ENCODE measurements at places on chromosomes 7 and 10.

GRCh38 chr10:45179691-45180090 is 135.7 kb downstream of the OR13A1 start:
- no peak for DNase-seq

GRCh38 chr7:90972906-90973550 is 291.2 kb upstream of the FZD1 start:
- no peak for DNase-seq

- peak; percentile 78 for DNase-seq
These were observed 646 bp downstream of the SGCE start for GRCh38 chr7:94655126-94655847.

DNA sequence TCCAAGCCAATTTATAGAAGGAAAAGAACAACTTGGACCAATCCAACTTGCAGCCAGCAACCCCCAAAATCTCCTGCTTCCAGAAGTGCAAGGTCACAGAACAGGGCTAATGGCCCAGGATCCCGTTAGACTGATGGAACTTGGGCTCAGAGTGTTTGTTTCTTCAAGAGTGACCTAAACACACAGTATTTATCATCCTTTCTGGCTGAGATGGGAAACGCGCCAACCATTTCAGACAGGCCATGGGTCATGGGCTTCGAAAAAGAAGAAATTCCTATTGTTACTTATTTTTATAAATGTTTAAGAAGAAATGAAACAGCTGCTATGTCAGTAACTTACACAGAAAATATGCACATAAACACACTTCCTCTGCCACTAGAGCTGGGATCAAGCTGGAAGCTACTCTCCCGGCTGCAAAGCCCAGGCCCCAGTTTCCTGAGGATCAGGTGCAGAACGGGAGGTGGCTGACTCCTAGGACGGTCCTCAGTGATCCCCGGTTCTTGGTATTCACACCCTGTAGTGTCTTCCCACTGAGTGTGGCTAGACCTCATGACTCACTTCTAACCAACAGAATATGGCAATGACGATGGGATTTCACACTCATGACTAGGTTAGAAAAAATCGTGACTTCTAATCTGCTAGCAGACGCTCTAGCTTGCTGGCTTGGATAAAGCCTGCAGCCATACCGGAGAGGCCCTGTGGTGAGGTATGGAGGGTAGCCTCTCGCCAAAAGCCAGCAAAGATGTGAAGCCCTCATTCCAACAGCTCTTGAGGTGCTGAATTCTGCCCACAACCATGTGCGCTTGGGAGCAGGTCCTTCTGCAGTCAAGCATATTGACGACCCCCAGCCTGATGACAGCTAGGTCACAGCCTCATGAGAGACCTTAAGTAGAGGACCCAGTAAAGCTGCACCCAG is 60.2 kb downstream of the CHST15 start:
- DNase-seq = peak; percentile 92

- DNase-seq = no peak
These were observed 20.9 kb downstream of the TBX20 start for GRCh38 chr7:35232994-35233393.

- no peak for DNase-seq
These were observed 26.4 kb upstream of the MSS51 start for GRCh38 chr10:73459683-73460314.

DNA sequence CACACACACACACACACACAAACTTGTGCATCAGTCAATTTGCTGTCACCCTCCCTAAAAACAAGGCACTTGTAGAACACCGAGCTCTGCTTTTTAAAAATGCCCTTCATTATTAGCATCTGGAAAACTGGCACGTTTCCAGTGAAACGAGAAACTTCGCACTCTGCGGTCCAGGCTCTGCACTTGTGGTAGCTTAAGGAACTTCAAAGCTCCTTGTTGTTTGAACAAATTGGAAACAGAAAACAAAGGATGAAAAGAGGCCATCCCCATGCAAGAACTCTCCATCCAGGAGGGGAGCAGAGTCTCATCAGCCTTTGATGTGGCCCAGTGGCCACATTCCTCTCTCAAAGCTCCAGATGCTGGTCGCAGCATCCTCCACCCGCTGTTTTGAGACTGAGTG is 105.1 kb downstream of the C10orf90 start:
- DNase-seq = peak; percentile 61

GRCh38 chr10:71473671-71474599 is 77.2 kb downstream of the CDH23 start:
- DNase-seq = no peak

GRCh38 chr10:125141860-125142484 is 18.4 kb downstream of the CTBP2 start:
- no peak for DNase-seq

GRCh38 chr7:98398567-98399372 is 2.1 kb downstream of the BAIAP2L1 start:
- DNase-seq = no peak

- peak; percentile 67 for DNase-seq
These were observed 243.0 kb downstream of the BICC1 start for GRCh38 chr10:58755677-58756076.

DNA sequence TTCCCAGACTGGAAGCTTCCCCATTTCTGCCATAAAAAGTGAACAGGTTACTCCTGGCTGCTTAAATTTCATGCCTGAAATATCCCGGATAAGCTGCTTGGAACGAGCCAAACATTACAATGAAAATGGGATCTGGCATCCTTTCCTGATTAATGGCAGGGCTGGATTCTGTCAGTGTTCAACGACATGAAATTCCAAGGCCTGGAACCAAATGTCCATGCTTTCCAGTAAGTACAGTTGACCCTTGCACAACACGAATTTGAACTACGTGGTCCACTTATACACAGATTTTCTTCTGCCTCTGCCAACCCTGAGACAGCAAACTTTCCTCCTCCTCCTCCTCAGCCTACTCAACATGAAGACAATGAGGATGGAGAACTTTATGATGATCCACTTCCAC is 65.4 kb downstream of the SGMS1 start:
- no peak for DNase-seq
